Foreskin melanocyte (primary cell): ENCODE measurements at places on chromosomes 12 and 14.

DNA sequence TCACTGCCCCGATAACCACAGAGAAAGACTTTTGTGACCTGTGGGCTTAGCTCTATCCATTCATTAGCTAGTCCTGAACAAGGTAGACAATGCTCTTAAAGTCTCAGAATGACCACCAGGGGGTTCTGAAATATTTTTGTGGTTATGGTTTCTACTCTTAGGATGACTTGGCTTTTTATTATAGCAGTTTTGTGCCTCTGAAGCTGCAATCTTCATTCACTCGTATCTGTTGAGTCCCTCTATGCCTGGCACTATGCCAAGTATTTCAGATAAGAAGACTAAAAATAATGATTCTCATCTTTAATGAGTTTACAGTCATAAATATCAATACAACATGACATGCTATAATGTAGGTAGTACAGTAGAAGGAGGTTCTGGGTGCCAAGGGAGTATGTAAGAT is 130.8 kb upstream of the TRHDE start:
- peak; percentile 3 for DNase-seq

GRCh38 chr14:76717508-76718290 is 43.6 kb upstream of the VASH1 start:
- DNase-seq, result no peak

DNA sequence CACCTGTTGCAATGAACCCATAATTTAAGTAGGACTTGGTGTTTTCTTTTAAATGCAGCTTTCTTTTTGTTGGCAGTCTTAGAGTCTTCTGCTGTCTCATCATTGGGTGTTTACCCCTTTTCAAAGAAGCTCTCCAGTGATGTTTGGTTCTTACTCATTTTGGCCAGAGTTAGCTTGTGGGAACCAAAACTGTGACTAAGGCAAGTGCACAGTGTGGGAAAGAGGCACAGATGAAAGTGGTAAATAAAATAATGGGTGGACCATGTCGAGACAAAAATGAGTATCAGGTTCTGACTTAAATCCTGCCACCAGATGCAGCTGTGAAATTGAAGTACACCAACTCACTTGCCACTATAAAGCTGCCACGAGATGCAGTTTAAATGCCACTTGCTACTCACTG is 615.4 kb upstream of the MIS18BP1 start:
- no peak for DNase-seq

DNA sequence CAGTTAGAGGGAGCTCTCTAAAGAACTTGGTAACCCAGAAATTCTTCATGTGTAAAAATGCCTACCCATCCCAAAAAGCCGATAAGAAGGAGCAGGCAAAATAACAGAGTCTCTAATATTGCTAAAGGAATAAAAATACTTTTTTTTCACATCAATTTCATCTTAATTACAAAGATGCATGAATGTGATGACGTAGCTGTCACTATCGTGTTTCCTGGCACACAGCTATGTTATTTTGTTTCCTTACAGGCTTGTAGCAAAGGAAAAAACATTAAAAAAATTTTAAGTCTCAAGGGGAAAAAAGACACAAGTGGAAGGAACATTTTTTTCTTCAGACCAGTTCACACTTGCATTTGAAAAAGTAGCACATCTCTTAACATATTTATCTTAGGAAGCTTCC is 10.3 kb upstream of the LGALS3 start:
- DNase-seq, result no peak

- no peak for DNase-seq
Observed at GRCh38 chr12:18470251-18470650, 208.9 kb downstream of the PIK3C2G start.

- DNase-seq, result no peak
Observed at GRCh38 chr14:104776961-104777807, 18.4 kb downstream of the AKT1 start.

- no peak for DNase-seq
Observed at GRCh38 chr12:65296508-65297265, 18.2 kb downstream of the MSRB3 start.

DNA sequence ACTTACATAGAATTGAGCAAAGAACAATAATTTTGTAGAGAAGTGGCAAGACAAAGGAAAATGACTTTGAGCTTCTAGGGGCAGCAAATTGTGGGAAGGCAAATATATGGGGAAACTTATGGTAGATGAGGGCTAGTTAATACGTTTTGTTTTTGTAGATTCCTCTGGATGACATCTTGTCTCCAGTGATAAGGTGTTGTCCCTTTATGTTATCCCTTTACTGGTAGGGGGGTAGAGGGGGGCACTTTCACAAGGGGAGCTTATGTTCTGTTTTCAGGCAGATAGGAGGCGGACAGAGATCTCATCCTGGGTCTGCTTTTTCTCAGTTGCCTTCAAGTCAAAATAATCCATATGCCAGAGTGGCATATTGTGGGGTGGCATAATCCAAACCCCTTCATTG is 106.5 kb upstream of the AMIGO2 start:
- no peak for DNase-seq

DNA sequence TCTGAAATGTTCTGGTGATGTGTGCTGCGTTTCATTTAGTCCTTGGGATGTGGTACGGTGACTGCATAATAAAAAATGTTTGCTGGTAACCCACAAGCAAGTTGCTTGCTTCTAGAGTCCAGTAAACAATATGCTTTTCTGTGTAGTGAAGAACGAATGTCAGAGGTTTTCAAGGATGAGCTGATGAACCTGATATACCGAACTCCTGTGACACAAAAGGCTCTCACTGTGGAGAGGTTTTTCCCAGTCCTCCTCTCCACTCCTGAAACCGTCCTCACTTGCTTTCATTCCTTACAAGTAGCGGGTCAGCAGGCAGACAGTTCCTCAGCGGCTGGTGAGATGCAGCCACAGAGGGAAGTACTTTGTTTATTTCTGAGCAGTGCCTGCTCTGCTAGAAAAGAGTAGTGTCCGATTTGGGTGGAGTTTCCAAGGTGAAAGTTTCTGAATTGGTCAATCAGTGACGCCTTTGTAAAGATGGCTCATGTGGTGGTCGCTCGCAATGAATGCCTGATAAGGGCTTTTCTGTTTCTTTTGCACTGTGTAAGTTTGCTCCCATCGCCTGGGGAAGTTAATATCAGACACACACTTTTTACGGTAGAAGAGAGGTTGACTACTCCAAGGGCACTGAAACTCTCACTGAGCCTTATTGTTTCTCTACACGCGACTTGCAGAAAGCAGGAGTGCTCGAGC is 3.0 kb downstream of the ETV6 start:
- peak; percentile 59 for DNase-seq

GRCh38 chr12:91620992-91621391 is 438.4 kb upstream of the DCN start:
- no peak for DNase-seq

GRCh38 chr12:50571786-50572185 is 67.0 kb downstream of the DIP2B start:
- no peak for DNase-seq

DNA sequence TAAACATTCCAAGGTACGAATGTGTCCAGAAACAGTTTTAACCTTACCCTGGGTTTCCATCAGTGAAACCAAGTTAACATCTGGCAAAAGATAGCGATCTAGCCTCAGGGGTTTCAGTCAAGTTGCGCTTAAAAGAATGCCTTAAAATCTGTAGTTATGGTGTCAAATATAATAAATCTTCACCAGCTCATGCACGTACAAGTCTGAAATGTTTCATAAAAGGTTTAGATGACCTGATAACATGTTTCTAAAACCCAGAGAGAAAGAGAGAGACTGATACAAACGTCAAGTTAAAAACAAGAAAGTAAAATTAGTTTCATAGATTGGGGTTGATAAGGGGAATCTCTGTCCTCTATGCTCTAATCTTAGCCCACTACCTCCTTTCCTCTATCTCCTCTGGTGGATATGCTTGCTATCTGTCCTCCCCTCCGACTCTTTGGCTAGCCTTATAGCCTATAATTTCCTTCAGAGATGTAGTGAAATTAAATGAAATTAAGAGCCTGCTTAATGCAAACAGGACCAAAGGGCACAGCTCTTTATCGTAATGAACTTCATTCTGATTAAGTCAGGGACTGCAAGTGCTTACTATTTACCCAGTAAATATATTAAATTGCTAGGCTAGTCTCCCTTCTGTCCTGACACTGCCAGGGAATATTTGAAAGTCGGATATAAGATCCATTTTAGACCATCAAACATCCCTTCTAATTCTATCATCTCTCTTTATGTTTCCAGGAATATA is 18.4 kb upstream of the FOS start:
- DNase-seq, result no peak

GRCh38 chr14:22579881-22580280 is 9.1 kb downstream of the DAD1 start:
- DNase-seq, result no peak

- DNase-seq, result no peak
Observed at GRCh38 chr14:77122526-77123125, 19.0 kb downstream of the ZDHHC22 start.

GRCh38 chr14:100820957-100821356 is 5.0 kb upstream of the MEG3 start:
- no peak for DNase-seq
